ENCODE measurements at places on chromosomes 3 and 15.

DNA sequence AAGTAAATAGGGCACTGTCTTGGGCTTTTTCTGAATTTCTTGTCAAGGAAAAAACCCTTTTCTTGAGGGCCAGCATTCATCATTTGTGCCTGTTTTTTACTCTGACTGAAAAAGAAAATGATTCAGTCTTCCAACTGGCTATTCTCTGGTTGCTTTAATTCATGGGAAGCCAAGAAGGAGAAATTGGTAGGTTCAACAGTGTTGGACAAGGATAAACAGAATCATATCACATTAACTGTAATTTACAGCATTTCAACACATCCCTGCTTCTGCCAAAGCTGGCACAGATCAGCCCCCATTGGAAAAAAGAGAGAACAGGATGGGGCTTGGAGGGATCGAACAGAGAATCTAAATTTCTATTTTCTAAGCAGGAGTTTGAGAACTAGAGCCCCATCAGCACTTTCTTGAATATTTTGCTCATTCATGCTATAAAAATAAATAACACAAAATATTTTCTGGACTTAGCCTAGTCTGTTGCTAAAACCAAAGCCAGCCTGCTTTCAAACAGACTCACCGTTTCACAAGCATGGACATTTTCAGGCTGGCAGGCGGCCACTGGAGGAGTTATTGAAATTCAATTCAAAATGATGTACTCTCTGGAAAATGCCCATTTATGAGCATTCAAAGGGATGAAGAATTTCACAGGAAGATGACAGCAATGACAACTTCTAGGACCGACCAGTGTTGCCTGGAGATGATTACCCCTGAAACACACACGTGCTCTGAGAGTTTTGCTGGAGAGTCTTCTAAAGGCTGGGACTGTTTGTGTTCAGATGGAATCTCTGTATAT lies 181.2 kb downstream of the WNT5A start:
- no peak for DNase-seq

DNA sequence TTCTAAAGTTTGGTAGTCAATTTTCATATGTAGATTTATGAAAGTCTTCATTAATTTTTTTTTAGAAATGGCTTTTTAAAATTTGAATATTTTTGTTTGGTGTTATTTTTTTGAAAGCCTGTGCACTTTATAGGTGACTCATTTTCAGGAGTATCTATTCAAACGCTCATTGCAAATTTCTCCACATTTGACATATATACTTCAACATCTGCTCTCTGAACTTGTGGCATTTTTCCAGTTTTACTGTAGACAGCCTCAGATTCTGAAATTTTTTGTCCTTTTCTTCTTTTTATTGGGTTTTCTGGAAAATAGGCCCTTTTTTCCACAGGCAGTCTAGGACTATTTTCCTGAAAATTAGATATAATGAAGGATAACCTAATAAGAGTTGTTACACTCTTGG lies 396.6 kb downstream of the RBMS3 start:
- no peak for DNase-seq

DNA sequence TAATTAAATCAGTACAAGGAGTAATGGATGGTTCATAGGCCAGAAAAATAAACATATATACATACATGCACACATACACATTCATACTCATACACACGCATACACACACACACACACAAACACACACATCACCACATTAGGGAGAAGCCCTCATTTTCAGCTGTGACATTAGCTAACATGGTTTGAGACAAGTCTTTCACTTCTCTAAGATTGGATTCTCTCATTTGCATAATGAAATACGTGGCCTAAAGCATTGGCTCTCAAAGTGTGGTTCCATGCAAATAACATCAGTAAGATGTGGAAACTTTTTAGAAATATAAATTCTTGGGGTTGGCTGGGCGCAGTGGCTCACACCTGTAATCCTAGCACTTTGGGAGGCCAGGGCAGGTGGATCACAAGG lies 452.6 kb downstream of the TAFA4 start:
- no peak for DNase-seq

DNA sequence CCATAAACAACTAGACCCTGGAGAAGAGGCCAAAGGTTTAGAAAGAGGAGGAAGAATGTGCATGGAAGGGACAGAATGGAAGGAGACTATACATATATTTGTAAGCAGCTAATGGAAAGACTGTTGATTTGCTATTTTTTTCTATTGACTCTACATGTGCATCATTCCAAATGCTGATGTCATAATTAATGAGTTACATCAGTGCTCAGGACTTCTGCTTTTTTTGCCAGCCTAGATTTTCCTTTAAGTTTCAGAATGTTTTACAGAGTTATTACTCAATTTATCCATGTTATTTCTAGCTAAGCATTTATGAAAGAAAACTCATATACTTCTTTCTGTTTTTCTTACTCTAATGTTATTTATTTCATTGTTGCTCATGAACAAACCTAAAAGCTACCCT lies 62.6 kb upstream of the VGLL3 start:
- DNase-seq, result no peak

- DNase-seq, result no peak
These were observed 25.1 kb downstream of the SYNPR start for GRCh38 chr3:63303238-63303637.

DNA sequence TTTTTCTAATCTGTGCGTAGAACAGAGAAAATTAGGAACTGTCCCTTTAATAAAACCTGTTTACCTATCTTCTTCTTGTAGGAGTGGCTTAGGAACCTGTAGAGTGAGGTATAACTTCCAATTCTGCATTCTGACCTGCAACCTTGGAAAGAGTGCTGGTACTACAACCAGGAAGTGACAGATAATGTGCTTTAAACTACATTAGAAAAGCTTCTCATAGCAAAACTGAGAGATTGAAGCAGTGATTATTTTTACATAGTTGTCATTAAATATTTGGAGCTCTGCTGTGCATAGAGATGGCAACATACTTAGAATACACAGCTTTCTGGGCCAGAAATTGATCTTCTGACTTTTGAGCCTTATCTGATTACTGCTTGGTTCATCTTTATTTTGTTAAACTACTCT lies 50.4 kb upstream of the ZDHHC23 start:
- no peak for DNase-seq

DNA sequence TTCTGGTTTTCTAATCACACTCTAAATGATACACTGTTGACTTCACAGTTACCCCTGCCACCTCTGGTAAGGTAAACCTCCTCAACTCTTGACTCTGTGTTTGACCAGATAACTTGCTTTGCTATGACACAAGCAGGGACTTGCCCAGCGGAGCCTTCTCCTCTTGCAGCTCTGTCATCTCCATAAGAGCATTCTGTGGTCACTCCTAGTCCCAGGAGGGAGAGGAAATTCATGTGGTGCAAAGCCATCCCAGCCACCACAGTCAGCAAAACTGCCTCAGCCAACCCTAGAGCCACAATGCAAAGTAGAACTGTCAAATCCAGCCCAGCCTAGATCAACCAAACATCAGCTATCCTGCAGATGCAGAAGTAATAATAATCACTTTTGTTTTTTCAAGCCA lies 144.7 kb upstream of the GADL1 start:
- DNase-seq, result no peak

DNA sequence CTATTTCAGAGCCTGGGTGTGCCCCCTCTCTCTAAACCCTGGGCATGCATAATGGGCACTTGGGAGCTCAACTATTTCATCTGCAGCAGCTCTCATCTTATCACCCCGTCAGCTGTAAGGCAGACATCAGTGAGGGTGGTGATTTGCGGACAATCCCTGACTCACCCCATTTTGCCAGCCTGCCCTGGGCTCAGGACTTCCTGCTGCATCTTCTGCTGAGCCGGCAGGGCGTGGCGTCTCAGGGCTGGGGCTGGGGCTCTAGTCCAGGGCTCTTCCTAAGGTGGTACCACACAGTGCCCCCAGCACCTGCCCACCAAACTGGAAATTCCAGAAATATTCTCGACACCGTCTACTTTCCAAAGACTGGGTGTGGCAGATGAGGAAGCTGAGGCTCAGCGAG lies 925 bp upstream of the PSTPIP1 start:
- no peak for DNase-seq

DNA sequence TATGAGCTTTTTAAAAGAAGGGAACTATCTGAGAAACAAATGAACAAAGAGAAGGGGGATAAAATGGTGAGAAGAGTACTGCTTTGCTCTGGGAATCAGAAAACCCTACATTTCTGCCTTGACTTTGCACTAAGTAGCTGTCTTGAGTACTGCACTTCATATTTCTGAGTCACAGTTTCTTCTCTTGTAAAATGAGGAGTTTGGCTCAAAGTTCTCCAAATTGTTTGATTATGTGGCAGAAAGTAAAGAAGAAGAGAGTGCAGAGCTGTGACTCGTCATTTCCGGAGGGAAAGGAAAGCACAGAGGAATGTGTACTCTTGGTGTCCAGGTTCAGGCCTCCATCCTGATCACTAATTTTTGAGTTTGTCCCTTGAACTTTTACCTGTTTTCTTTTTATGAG lies 54.7 kb downstream of the TP63 start:
- DNase-seq, result no peak

GRCh38 chr3:184129012-184129411 lies 6.1 kb upstream of the EIF2B5 start:
- no peak for DNase-seq

DNA sequence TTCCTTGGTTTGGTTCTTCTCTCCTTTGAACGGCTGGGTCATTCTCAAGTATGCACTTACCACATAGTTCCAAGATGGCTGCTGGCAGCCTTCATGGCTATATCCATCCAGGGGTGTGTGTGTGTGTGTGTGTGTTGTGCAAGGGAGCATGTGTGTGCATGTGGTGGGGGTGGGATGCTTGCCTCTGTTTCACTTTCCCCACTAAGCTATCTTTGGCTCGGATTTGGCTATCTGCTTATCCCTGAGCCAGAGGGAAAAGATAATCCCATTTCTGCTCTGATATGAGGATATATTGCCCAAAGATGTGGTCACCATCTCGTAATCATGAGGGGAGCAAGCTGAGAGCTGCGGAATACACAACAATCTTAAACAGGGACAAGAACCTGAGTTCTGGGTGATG lies 26.2 kb downstream of the ANAPC13 start:
- DNase-seq, result no peak

DNA sequence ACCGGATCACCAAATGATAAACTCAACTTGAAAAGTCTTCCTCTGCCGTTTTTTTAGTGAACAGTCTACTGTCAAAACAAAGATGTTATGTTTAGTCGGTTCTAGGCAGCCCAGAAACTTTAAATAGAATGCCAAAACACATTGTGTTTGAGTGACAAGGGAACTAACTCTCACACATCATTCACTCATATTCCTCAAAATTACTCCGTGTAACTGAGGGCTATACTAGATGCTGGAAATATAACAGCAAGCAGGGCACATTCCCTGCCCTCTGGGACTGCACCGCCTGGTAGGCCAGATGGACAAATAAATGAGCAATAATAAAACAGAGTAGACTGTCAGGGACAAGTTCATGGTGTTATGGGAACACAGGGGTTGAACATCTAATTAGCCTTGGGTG lies 251.4 kb downstream of the MAGI1 start:
- no peak for DNase-seq

GRCh38 chr3:31377045-31377642 lies 155.6 kb upstream of the STT3B start:
- peak; percentile 10 for DNase-seq

GRCh38 chr15:82572311-82572710 lies 32.1 kb upstream of the RPS17 start:
- no peak for DNase-seq

- DNase-seq, result no peak
These were observed 63.7 kb downstream of the SSR3 start for GRCh38 chr3:156491192-156491591.

DNA sequence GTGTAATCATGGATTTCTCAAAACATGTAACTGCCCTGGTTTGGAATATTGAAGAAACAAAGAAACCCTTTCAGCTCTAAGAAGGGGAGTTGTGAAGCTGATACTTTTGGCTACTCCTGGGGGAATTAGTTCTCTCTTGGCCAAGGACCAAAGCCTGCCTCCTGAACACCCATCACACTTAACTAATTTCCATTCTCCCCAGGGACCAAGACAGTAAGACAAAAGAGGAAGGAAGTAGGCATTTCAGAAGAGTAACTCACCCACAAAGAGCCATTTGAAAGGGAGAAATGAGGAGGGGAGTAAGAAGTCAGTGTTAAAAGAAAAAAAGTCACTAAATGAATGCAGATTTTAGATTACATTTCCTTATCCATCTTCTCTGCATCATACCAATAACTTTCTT lies 328.0 kb upstream of the SOX2 start:
- no peak for DNase-seq

GRCh38 chr3:103825586-103825985 lies 1390.8 kb downstream of the ZPLD1 start:
- DNase-seq, result no peak

GRCh38 chr3:195395208-195395816 lies 47.5 kb downstream of the ACAP2 start:
- DNase-seq, result no peak

- no peak for DNase-seq
These were observed 2.7 kb upstream of the DLEC1 start for GRCh38 chr3:38036286-38036685.

- no peak for DNase-seq
These were observed 3.7 kb downstream of the CHRNA3 start for GRCh38 chr15:78617076-78617475.

DNA sequence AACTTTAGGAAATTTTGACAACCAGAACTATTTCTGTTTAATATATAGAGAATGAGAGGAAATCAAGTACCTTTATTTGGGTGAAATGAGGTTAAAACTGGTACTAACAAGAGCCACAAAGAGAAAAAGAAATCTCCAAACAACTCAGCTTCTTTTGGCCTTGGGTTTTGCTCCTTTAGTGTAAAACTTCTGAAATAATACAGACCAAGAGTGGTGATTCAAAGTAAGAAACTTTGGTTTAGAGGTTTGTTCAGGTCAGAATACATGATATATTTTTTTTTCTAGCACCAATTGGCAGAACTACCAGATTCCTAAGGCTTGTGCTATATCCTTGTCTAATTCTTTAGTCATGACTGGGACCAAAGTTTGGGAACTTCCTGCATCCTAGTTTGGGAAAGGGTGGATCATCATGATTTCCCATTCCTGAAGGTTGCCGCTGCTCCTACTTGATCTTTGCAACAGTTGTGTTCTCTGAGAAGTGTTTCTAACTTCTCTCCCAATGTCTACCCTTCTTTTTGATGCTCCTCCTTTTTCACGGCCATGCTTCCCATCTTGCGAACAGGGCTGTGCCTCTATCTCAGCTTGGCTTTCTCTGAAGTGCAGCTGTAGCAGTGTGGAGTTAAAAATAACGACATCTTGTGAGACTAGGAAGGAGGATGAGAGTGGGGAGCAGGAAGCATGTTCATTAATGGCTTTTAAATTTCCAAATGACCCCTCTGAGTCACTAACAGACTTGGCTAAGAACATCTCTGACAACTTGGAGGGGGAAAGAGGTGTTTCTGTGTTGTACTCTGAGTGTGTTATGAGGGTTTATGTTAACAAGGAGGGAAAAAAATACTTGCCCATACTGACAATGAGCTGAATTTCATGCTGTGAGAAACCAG lies 87.7 kb downstream of the KCNAB1 start:
- no peak for DNase-seq

GRCh38 chr15:40829115-40829514 lies 607 bp upstream of the PPP1R14D start:
- DNase-seq, result no peak
